ENCODE measurements at places on chromosomes 1 and 21.

GRCh38 chr1:180908074-180908765 is 4.5 kb upstream of the KIAA1614 start:
- DNase-seq = no peak

DNA sequence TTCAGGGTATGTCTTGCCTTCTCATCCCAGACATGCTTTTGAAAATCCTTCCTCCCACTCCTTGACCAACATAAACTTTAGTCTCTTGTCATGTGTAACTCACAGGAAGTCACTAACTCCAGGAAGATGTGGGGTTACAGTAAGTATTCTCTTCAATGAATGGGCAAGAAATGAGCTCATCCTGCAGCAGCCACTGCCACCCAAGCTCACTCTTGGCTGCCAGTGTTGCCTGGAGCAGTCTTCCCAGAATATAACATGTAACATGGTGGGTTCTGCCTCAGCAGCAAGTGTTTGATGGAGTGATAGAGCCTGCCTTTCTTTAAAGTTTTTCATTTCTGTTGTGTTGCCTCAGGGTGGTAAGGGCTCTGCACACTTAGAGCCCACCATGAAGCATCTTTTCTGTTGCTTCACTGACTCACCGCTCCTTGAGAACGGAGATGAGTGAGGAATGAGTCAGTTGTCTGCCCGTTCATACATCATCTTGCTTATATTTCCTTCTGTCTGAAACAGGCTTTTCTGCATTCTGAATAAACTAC is 187.0 kb downstream of the TPR start:
- DNase-seq = peak; percentile 92

- DNase-seq = no peak
Observed at GRCh38 chr1:227547310-227548118, 15.8 kb upstream of the ZNF678 start.

DNA sequence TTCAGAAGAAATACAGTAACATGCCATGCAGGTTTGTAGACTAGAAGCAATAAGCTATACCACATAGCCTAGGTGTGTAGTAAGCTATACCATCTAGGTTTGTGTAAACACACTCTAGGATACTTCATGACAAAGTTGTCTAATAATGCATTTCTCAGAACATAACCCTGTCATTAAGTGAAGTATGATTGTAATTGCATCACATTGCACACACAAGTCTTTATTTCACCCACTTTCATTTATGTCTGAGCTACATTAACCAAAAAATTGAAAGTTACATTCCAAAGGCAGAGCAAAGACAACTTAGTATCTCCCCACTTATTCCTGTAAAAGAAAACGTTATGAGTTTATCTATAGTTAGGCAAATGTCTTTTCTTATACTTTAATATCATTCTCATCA is 64.5 kb upstream of the ATF3 start:
- DNase-seq = no peak

- DNase-seq = no peak
Observed at GRCh38 chr1:230321741-230322420, 104.3 kb downstream of the PGBD5 start.

DNA sequence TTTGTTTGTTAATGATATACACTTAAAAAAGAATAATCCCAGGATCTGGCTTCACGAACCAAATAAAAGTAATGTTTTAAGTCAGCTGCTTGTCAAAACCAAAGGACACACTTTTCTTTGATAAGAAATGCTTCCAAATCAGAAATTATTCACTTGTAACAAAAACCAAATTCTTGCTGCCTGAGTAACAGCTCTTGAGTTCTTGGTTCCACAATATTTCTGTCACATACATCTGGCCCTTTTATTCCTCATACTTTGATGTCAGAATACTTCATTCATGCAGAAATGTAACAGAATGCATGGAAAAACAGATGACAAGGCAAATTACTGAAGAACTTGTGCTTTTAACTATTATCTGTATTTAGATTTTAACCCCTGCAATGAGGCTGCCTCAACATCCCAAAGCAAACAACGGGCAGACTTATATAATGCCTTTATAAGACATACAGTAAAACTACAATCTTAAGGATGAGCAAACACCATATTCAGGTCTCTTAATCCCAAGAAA is 1.5 kb downstream of the VAMP4 start:
- DNase-seq = no peak

DNA sequence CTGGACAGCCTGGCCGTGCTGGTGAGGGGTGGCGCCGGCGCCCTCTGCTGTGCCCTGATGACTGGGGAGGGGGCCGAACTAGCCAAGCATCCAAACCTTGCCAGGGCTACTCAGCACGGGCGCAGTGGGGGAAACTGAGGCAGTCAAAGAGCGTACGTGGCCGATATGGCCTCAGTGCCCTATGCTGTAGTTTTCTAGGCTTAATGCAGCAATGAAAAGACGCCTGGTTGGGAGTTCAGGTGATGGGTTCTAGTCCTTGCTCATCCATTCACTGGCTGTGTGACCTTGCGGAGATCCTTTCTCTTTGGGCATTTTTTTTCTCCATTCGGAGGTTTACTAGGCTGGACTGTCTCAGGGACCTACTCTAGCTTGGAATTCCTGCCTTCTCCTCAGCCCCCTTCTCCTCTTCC is 822 bp downstream of the MTX1 start:
- DNase-seq = no peak

GRCh38 chr1:204419064-204419403 is 7.4 kb upstream of the PPP1R15B start:
- DNase-seq = peak; percentile 55

GRCh38 chr1:239545466-239545865 is 159.1 kb downstream of the CHRM3 start:
- peak; percentile 46 for DNase-seq

GRCh38 chr1:222995620-222996309 is 147.3 kb downstream of the TLR5 start:
- no peak for DNase-seq

DNA sequence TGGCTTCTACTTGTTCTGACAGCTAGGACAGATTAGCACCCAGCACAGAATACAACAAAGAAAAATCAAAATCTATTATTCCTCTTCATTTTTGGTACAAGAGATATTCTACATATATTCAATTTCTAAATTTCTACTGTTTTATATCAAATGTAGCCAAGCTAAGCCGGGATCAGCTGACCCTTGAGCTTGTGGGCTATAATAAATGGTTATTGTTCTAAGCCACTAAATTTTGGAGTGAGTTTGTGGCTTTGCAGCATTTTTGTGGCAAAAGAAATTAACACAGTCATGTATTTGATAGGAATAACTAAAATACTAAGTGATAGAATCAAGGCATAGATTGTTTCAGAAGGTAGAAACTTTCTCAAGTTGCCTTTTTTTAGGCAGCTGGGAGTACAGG is 50.7 kb downstream of the APP start:
- DNase-seq = no peak

GRCh38 chr1:198268784-198269645 is 112.2 kb downstream of the NEK7 start:
- no peak for DNase-seq

GRCh38 chr1:10634428-10635084 is 159.8 kb downstream of the PEX14 start:
- peak; percentile 66 for DNase-seq

GRCh38 chr1:215530401-215530984 is 36.6 kb upstream of the KCTD3 start:
- peak; percentile 52 for DNase-seq

DNA sequence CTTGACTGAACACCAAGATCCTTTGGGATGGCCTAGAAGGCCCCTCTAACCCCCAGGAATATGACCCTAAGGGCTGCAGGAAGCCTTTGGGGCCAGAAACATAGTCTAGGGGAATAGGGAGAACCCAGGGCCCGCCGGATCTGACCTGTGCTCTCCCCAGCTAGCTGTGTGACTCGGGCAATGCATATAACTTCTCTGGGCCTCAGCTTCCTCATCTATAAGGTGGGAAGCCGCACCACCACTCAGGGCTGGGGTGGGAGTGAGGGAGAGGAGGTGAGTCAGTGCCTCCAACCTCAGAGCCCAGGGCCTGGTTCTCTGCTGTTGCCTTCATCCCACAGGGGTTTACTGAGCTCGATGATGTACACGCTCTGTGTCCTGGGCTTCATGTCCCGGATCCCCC is 434.4 kb downstream of the PTPRU start:
- no peak for DNase-seq

DNA sequence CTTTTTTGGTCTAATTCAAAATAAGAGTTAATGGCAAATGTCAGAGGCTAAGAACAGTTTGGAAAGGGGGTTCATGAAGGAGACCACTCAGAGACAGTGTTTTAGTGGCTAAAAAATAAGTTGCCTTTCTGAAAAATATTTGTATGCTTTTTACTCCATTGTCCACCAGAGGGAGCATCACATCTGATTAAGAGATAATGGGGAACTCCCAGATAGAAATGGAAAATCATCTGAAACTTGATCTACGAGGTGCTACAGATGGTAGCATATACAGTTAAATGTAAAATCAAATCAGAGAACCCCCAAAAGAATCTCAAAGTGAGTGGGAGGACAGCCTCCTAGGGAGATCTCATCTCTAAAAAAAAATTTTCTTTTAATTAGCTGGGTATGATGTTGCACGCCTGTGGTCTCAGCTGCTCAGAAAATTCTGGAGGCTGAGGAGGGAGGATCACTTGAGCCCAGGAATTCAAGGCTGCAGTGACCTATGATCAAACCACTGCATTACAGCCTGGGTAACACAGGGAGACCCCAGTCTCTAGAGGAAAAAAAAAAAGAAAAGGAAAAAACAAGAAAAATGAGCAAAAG is 9.7 kb downstream of the SMYD3 start:
- peak; percentile 91 for DNase-seq

DNA sequence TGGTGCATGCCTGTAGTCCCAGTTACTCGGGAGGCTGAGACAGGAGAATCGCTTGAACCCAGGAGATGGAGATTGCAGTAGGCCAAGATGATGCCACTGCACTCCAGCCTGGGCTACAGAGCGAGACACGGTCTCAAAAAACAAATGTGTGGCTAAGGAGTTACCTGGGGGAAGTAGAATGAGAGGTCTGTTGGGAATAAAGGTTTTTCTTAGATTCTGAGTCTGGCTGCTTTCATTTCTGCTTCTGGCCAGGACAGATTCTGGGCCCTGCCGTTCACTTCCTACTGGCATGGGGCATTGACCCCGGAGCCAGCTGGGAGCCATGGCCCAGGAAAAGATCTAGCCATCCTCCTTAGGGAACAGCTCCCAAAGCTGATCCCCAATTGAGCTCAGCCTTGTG is 420 bp upstream of the DCDC2B start:
- DNase-seq = no peak

DNA sequence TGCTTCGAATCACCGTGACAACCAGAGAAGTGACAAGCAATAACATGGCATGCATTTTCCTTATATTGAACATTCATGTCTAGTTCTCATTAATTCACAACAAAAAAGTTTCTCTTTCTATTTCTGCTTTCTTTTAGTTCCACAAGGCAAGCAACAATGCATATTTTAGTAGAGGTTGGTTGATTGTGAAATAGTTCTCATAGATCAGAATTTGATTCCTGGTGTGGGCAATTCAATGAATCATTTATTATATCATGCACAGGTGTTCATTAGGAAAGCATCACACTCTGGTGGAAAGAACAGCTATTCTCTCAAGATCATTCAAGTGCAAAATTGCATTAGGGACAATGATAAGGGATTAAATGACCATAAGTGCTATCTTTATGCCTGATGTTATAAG is 980.9 kb downstream of the BRINP3 start:
- peak; percentile 16 for DNase-seq

DNA sequence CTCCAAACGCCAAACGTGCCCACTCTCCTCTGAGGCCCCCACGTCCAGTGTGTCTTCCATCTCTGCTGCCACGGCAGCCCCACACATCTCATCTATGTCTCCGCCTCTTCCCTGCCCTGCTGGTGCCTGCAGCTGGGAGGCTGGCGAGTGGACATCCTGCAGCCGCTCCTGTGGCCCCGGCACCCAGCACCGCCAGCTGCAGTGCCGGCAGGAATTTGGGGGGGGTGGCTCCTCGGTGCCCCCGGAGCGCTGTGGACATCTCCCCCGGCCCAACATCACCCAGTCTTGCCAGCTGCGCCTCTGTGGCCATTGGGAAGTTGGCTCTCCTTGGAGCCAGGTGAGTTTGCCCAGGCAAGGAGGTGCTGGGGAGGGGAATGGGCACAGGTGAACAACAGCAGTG is 8.6 kb downstream of the ADAMTSL4 start:
- no peak for DNase-seq

DNA sequence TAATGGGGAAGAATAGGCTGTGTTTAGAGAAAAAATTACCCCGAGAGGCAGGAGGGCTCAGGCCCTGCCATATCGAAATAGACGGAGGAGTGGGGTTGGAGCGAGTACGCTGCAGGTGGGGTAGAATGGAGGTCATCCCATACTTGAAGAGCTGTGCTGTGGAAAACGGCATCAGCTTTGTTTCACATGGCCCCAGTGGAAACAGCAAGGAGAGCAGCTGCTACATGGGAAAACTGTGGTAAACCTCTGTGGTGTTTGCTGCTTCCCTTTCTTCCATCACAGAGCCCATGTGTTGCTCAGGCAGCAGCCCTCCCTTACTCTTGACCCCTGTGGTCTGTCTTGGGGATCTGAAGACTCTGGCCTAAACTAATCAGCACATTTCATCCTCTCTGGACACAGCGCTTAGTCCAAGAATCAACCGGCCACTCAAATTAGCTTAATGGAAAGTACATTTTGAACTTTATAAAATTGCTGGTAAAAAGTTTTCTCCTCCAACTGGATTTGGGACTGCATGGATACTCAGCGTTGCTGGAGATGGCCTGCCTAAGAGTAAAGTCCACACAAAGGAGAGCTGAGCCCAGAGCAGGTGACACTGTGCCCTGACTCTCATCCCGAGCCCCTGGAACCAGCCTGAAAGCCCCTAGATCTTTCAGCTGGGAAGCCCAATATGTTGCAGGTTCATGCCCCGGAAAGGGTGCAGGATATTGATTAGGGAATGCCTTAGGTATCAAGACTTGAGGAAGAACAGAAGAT is 127.1 kb upstream of the GADD45A start:
- no peak for DNase-seq

GRCh38 chr1:177964336-177964735 is 5.5 kb downstream of the SEC16B start:
- DNase-seq = no peak

GRCh38 chr1:214506972-214507431 is 44.4 kb downstream of the PTPN14 start:
- DNase-seq = no peak

DNA sequence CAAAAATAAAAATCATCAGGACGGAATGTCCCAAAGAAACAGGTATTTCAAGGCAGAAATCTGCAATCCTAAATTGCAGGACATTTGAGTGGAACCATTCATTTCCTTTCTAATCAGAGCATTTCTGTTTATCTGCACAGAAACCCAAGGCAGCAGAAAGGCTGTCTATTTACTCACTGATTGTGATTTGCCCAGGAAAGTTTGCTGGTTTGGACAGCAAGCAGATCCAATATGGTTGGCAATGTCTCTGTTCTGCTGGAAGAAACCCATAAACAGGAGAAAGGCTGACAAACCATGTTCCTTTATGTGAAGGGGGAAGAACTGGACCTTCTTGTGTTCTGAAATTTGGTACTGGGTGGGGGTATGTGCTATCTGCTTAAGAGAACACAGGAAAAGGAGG is 120.1 kb downstream of the CLIC6 start:
- DNase-seq = no peak

GRCh38 chr1:160066829-160067745 is 2.9 kb downstream of the KCNJ10 start:
- no peak for DNase-seq

GRCh38 chr1:178345807-178346206 is 151.0 kb downstream of the CLEC20A start:
- no peak for DNase-seq

- DNase-seq = no peak
Observed at GRCh38 chr1:210525716-210526454, 197.2 kb downstream of the HHAT start.

Data from MCF 10A (cell line).